SJSA1 (cell line): ENCODE measurements at places on chromosomes 1 and 21.

GRCh38 chr1:64268653-64269557 is 65.5 kb downstream of the UBE2U start:
- peak; percentile 42 for DNase-seq

DNA sequence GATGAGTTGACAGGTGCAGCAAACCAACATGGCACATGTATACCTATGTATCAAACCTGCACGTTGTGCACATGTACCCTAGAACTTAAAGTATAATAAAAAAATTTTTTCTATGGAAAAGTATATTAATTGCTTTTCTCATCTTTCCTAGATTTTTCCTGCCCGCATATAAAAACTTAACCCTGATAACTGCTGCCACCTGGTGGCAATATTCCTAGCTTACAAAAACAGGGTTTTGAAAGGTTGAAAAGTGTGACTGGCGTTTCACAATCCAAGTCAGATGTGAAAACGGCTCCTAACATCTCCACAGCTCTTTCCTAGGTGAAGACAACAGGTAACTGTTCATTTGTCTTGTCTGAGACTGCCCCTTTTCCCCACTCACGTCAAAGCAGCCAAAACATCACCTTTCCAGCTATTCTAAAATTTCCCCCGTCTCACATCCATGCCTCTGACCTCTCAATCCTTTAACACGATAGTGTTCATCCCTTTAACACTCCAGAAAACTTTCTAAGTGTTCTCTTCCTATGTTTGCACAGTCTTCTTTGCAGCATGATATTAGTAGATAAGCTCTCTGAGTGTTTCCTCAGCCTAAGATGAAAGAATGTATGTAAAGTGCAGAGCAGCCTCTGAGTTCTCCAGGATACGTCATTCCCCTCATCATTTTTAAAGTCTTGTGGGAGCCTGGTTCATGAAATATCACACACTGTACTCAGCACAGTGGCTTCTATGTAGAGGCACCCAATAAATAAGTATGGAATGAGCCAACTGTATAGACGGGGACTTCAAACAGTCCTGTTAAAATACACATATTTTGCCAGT is 27.5 kb downstream of the OVGP1 start:
- no peak for DNase-seq

DNA sequence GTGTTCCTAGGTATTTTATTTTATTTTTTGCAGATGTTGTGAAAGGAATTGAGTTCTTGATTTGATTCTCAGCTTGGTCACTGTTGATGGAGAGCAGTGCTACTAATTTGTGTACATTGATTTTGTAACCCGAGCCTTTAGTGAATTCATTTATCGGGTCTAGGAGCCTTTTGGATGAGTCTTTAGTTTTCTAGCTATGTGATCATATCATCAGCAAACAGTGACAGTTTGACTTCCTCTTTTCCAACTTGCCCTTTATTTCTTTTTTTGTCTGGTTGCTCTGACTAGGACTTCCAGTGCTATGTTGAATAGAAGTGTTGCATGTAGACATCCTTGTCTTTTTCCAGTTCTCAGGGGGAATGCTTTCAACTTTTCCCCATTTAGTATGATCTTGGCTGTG is 138.9 kb downstream of the LHX8 start:
- DNase-seq: no peak

- DNase-seq: no peak
These were observed 11.1 kb downstream of the MTHFR start for GRCh38 chr1:11794446-11795237.

- DNase-seq: no peak
These were observed 71.1 kb upstream of the C8B start for GRCh38 chr1:57036641-57037579.

DNA sequence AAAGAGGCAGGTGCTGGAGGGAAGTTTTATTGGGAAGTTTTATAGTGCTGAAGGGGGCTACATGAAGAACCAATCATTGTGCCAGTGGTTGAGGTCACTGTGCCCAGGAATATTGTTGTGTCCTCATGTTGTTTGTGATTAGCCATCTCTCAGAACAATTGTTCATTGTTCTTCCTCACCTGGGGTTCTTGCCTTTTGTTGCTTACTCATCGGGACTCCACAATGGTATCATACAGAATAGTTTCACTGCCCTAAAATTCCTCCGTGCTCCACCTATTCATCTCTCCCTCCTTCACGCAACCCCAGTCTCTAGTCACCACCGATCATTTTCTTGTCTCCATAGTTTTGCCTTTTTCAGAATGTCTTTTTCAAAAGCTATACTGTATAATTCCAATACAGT is 38.9 kb upstream of the CDC14A start:
- DNase-seq: no peak

- no peak for DNase-seq
These were observed 20.6 kb upstream of the PGD start for GRCh38 chr1:10378081-10378841.

DNA sequence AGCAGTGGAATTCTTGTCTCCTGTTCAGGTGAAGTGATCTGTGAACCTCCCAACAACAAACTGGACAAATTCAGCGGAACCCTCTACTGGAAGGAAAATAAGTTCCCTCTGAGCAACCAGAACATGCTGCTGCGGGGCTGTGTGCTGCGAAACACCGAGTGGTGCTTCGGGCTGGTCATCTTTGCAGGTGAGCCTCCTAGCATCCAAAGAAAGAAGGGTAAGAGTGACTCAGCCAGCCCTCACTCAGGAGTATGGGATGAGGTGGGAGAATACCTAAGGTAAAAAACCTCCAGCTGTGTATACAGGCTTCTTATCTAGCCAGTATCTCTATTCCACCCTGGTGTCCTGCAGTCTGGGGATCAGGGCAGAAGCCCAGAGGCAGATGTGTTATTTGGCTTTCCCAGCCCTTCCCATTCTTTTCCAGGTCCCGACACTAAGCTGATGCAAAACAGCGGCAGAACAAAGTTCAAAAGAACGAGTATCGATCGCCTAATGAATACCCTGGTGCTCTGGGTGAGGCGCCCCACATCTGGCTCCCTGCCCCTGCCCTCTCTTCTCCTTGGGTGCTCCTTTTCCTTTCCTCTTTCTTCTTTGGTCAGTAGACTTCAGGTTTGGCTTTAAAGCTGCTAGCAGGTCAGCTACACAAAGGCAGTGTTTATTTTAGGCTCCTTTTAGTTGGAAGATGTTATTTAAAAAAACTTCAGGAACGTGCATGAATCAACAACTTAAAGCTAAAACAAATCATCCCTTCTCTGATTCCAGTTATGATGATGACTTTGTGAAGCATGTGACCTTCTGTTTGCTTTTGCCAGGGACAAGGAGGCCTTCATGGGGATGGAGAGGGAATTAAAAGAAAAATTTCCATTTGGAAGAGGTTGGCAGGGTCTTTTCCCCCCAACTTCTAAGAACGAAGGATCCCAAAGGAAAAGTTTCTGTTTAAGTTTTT is 9.0 kb downstream of the ATP8B2 start:
- no peak for DNase-seq

GRCh38 chr1:174337000-174337681 is 110.6 kb upstream of the GPR52 start:
- no peak for DNase-seq

- DNase-seq: no peak
These were observed 100.7 kb upstream of the ATP1B1 start for GRCh38 chr1:169005776-169006175.

DNA sequence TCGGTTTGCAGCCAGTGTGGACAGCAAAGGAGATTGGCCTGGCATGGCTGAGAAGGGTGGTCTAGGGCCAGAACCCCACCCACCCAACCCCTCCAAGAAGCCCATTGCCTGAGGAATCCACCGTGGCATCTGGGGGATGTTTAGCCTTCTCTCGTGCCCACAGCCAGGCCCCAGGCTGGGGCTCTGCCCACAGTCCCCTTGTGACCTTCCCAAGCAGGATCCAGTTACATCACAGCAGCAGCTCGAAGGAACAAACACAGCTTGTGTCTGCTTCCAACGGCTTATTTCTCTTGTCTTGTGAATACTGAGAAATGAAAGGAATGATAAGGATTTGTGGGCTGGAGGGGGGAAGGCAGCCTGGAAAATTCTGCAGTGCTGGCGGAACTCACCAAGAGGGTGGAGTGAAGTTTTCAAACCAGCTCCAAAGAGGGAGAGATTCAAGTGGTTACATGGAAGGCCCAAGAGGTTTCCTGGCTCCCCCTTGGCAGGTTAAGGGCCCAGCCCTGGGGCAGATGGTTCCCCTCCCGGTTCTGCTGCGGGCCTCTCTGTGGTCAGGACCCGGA is 61.6 kb downstream of the DHRS3 start:
- DNase-seq: peak; percentile 82
